ENCODE measurements at places on chromosomes 1 and 21.

DNA sequence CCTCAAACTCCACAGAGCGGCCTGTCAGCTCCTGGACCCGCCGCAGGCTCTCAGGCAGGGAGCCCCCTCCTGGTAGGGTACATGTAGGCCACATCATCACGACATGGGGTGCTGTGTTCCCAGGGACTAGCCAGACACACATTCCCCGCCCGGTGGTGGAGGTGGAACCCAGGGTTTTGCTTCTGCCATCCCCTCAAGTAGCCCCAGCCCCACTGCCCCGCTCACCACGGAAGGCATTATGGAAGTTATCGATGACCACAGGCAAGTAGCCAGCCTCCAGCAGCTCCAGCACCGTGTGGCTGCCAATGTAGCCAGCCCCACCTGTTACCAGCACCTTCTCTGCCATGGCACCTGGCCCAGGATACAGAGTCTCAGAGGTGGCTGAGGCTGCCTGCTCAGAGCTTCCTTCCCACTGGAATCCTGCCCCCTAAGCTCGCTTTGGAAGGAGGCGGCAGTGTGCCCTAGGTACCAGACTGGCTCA is 1.9 kb downstream of the GALE start:
- DNase-seq, result no peak

GRCh38 chr1:9279172-9279840 is 13.4 kb upstream of the SPSB1 start:
- DNase-seq, result no peak

DNA sequence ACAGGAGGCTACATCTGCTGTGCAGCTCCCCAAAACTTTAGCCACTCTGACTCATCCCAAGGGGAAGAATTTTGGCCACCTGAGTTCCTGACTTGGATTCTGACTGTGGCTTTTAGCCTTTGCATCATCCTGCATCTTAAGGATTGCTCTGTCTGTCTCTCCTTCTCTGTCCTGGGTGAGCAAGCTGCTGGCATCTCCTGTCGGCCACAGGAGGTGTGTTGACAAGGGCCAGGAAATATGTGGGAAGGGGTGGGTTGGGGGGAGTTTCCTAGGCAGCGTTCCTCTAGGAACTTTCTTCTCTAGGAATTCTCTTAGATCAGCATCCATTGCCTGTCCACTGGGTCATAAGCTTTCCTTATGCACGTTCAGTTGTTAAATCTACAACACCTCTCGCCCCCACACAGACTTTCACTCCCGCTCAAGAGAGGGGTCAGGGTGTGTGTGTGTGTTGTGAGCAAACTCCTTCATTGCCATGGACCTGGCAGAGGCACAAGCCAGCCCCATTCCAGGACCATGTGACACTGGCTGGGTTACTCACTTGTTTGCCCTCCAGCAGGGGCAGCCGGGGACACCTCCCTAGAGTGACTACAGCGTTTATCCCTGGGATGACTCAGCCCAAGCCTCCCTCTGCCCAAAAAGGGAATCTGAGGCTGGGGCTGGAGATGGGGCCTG is 145.0 kb upstream of the DUSP10 start:
- no peak for DNase-seq

DNA sequence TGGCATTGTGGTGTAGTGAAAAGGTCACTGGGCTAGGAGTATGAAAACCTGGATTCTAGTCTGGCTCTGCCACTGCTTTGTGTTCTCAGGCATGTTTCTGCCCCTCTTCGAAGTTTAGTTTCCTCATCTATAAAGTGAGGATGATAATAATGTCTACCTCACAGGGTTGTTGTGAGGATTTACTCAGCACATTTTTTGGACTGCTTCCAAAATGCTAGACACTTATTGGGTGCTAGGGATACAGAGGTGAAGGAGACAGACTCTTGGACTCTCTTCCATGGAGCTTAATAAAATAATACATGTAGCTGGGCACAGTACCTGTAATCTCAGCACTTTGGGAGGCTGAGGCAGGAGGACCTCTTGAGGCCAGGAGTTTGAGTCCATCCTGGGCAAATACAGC is 3.6 kb downstream of the KIF2C start:
- DNase-seq, result no peak

DNA sequence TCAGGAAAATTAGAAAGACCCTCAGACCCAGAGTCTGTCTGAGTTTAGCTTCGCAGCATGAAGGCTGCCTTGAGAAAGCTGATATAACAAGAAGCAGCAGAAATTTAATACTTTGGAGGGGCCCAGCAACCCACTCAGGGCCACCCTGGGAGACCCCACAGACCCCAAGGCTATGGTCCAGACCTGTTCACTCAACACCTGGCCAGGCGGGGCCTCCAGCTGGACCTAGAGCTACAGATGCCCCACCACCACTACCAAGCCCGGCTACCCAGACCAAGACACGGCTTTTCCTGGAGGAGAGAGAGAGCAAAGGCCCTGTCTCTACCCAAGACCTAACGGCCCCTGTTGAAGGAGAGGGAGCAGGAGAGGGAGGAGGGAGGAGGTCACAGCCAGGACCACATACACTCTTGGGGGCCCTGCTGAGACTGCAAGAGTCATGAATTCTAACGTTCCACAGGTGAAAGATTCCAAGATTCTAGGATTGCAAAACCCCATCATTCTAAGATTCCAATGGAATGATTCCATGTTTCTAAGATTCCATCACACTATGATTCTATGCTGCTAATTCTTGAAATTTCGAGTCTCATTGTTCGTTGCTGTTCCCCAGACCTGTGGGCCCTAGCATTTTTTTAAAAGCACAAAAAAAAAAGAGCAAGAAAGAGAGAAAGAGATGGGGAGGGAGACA is 53.2 kb downstream of the LACTBL1 start:
- DNase-seq, result no peak

DNA sequence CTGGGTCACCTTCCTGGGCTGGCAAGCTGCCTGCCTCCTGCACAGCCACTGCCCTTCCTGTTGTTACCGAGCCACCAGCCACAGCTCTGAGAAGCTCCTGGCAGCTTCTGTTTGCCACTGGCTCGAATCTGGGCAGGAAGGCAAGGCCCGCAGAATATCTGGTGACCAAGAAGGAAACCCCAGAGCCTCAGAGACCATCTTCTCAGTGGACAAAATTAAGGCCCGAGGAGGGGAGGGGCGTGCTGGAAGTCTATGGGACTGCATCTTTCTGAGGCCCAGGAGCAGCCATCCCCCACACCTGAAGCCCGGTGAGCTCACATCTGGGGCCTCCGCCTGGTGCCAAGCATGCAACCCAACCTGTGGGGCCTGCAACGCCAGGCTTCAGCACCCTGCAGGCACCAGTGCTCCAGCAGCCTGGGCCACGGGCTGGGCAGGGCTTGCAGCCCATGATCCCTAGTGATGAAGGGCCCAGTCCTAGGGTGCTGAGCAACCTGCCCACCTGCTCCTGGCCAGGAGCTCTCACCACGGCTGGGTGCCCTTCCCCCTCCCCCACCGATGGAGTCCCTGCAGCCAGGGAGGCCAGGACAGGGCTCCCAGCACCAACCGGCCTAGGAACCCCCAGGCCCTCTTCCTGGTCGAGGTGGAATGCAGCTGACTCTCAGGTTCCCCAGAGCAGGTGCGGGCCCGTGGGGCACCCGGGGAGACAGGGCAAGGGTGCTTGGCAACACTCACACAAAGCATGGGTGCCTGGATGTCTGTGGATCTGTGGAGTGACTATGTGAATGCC is 879 bp downstream of the CPTP start:
- DNase-seq, result no peak

DNA sequence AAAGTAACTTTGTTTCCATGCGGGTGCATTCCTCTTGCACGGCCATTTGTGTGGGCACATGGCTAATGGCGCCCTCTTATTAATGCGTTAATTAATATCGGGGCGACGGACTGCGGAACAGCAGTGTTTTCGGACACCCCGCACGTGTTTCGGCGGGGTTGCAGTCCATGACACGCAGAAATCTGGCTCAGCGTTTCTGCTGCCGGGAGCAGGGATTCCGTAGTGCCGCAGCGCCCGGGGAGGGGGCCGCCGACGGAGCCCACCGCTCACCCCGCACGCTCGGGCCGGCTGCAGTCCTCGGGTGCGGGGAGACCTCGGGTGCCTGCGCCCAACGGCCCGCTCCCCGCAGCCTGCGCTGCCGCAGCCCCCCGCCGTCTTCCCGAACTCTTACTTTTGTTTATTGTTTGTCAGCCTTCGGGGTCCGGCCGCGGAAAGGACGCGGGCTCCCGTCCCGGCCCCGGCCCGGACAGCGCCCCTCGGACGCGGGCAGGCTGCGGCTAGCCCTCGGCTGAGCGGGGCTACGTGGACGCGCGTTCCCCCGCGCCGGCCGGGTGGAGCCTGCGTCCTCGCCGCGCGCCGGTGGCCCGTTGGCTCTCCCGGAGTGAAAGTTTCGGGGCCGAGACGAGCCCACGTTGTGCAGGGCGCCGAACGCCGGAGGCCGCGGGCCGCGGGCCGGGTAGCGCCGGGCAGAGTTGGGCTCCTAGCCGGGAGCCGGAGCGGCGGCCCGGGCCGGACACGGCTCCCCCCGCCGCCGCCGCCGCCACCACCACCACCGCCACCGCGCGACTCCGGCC is 849 bp downstream of the NFIA start:
- DNase-seq, result no peak

DNA sequence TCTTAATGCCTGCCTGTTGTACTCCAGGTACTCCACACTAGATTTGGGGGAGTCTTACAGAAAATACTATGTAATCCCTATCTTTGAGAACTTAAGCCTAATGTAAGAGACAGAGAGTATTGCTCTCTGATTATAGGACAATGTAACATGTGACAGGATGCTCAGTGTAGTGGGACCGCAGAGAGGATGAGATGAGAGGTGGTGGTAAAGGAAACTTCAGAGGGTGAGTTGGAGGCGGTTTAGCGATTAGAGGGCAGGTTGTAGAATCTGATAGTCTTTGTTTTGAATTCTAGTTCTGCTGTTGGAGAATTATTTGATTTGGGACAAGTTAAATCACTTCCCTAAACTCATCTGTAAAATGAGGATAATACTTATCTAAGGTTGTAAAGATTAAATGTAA is 5.4 kb downstream of the SOAT1 start:
- no peak for DNase-seq

- no peak for DNase-seq
Observed at GRCh38 chr21:41620982-41621381, 113.0 kb upstream of the TMPRSS2 start.

DNA sequence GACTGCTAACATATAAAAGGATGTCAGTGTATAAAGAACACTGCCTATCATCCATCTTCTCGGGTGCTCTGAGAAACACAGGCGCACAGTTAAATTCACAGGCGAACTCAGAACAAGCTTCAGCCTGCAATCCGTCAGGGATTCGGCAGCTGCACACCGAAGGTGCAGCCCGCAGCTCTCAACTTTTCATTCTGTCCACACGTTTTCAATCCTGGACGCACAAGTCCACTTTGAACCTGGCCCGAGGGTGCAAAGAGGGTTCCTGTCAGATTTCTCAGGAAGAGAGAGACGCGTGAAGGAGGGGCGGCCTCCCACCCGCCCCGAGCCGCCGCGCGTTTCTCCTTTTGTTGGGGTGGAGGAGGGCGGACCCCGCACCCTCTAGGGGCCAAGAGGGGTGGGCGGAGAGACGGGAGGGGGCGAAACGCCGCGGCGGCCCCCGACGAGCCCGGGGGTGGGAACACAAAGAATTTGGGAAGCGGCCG is 724 bp downstream of the DOCK7 start:
- no peak for DNase-seq

DNA sequence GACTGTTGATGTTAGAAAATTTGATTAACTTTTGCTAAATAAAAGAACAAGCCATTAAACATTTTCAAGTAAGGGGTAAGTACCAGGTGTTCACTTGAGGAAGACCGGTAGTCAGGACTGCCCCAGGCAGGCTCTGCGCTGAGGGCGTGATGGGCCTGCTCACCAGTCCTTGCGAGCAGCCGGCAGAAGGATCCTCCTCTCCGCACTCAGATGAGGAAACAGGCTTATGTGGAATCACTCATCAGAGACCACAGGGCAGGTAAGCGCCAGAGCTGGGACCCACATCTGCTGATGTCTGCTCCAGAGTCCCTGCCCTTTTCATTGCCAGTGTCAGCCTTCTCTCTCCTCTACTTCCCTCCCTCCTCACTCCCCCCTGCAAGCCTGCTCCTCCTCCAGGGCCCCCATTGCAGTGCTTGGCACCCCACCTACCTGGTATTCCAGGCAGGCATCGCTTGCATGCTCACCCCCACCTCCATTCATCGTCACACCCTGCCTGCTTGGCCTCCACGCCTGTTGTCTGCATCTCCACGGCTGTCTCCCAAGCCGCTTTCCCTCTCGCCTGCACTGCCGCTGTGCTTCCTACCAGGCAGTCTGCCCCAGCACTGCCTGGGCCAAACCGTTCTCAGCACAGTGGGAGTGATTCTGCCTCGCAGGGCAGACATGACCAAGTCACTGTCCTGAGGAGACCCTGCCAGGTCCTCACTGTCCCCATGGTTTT is 24.7 kb upstream of the KDM4A start:
- no peak for DNase-seq

GRCh38 chr1:110083866-110084226 is 13.4 kb upstream of the ALX3 start:
- no peak for DNase-seq

DNA sequence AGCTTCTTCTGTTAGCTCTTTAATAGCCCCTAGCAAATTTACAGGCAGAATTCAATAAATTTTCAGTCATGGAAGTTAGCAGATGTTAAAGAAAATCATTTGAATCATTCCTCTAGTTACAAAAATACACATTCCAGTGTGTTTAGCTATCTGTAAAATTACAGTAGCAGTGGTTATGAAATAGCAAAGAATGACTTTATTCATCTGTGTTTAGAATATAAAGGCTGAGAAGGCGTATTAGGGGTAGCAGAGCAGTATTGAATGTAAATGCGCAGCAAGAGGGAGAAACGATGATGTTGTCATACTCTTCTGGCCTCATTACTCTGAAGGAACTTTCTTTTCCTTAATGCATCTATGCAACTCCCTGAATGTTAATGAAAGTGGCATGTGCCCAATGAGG is 106.2 kb upstream of the CYYR1 start:
- no peak for DNase-seq

DNA sequence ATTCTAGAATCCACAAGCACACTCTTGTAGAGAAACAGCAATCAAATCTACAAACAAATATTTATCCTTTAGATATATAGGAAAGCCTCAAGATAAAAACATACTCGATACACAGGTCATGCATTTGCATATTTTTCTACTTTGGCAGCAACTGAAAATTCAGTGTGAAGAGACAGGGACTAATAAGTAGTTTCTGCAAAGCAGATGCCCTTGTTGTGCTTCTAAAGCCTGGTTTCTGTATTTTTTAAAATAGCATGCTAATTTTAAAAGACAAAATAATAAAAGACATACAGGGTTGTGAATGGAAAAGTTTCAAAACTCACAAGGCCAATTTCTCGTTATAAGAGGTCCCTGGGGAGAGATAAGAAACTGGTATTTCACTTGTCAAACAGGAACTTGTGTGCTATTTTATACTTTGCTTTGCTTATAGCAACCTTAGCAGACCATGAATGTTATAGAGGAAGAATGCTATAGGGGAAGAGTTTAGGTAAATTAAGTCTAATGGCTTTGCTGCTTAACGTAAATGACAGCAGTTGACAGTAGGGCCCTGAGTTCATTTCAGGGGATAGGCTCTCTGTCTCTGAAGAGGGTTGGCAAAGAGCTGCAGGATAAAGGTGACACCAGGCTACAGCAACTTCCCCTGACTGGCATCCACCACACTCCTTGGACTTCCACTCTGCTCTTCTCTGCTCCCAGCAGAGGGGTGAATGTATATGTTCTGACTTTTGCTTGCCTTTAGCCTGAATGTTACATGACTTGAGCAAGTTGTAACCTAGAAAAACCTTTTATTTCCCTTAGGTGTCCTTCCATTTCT is 9.4 kb upstream of the RGS13 start:
- no peak for DNase-seq

- DNase-seq, result no peak
Observed at GRCh38 chr1:181251713-181252075, 163.2 kb downstream of the IER5 start.

GRCh38 chr1:61071205-61072130 is 10.9 kb upstream of the NFIA start:
- DNase-seq, result no peak

GRCh38 chr1:3896396-3897000 is 3.6 kb downstream of the C1orf174 start:
- DNase-seq, result no peak

Data from stimulated activated CD4-positive, alpha-beta T cell treated with anti-CD3 and anti-CD28 coated beads, Interleukin-15, amount 100 ng/mL, for 48 hours (primary cell).